ENCODE measurements at places on chromosomes 13 and 19.

DNA sequence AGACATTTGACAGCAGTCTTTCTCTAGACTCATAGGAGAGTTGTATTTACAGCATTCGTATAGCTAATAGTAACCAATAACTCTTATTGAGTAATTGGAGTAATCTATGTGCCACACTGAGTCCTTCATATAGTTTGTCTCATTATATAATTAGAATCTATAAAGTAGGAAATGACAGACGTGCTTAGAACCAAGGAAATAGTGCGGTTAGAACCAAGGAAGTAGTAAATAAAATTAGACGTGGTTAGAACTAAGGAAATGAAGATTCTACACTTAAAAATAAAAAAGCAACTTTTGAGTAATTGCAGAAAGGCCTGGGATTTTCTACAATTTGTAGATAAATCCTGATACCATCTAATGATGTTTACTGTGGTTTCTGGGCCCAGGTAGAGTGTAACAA lies 107.8 kb upstream of the TNFSF11 start:
- DNase-seq = no peak

GRCh38 chr13:40429706-40430545 lies 236.5 kb downstream of the FOXO1 start:
- DNase-seq = no peak

- no peak for DNase-seq
Observed at GRCh38 chr13:30581582-30581981, 36.1 kb upstream of the USPL1 start.

- DNase-seq = no peak
Observed at GRCh38 chr13:38394777-38395496, 45.3 kb downstream of the UFM1 start.

DNA sequence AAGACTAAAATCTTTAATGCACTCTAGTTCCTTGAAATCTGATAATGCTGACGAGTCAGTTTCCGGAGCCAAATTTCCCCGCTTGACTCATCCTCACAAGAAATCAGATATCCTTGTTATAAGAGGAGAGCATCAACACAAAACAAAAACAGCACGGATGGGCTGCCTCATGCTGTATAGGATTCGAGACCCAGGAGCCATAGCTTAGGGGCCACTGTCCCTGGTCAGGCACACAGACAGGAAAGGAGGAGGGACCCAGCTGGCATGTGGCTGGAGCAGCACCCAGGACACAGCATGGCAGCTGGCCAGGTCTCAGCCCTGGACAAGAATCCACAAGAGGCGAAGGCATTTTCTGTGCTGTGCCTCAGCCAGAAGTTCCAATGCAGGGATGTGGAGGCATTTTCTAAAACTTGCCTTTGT lies 110.2 kb upstream of the SPATA13 start:
- no peak for DNase-seq

- DNase-seq = no peak
Observed at GRCh38 chr19:30022659-30023058, 80.6 kb downstream of the URI1 start.

DNA sequence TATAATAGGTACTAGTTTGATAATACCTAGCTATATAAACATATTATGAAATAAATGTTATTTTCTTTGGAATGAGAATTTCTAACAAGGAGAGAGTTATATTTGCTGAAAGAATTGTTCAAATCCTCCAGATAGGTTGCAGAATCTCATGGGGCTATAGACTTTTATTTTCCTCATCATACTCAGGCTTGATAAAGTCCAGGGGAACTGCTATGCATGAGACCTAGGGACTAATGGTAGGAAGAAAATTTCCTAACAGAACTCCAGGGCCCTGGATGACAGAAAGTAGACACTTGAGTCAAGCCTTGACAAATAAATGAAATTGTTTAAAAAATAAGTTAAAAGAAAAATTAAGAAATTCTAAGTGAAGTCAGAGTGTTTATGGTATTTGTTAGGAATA lies 138.5 kb upstream of the DACH1 start:
- no peak for DNase-seq

GRCh38 chr19:56306016-56306415 lies 8.6 kb downstream of the ZSCAN5A start:
- no peak for DNase-seq

DNA sequence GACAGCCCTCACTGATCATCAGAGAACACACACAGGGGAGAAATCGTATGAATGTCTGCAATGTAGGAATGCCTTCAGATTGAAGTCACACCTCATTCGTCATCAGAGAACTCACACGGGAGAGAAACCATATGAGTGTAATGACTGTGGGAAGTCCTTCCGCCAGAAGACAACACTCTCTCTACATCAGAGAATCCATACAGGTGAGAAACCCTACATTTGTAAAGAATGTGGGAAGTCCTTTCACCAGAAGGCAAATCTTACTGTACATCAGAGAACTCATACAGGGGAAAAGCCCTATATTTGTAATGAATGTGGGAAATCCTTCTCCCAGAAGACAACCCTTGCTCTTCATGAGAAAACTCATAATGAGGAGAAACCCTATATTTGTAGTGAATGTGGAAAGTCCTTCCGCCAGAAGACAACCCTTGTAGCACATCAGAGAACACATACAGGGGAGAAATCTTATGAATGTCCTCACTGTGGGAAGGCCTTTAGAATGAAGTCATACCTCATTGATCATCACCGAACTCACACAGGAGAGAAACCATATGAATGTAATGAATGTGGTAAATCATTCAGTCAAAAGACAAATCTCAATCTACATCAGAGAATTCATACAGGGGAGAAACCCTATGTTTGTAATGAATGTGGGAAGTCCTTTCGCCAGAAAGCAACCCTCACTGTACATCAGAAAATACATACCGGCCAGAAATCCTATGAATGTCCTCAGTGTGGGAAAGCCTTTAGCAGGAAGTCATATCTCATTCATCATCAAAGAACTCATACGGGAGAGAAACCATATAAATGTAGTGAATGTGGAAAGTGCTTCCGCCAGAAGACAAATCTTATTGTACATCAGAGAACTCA lies 32.5 kb downstream of the ZNF567 start:
- DNase-seq = no peak

DNA sequence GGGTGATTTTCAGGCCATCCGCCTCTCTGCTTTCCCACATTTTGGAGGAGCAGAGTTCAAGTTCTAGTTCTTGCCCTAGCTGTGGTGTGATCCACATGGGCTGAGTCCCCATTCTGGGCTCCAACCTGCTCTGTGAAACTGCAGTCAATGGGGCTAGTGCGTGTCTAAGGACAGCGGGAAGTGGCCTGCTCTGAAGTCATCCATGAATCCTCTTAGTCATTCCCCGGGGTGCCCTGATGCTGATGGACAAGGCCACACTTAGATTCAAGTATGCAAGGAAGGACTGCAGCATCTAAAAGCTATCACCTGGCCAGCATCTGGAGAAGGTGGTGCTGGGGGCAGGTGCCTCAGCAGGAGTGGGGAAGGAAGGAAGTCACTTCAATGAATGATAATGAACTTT lies 94.6 kb downstream of the TSHZ3 start:
- DNase-seq = no peak

DNA sequence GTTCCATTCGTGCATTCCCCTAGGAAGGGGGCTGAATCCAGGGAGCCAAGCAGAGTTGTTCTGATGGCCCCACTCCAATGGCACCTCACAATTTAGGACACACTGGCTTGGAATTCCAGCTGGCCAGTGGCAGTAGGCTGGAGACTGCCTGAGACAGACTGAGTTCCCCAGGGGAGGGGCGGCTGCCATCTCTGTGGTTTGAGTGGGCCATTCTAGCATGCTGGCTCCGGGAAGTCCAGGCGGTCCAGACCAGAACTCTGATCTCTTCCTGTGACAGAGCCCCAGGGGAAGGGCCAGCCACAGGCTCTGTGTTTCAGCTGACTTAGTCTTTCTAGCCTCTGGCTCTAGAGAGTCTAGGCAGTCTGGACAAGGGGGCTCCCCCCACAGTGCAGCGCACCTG lies 29.5 kb upstream of the SLC7A1 start:
- no peak for DNase-seq

GRCh38 chr13:75161804-75162203 lies 320.2 kb downstream of the TBC1D4 start:
- DNase-seq = no peak

DNA sequence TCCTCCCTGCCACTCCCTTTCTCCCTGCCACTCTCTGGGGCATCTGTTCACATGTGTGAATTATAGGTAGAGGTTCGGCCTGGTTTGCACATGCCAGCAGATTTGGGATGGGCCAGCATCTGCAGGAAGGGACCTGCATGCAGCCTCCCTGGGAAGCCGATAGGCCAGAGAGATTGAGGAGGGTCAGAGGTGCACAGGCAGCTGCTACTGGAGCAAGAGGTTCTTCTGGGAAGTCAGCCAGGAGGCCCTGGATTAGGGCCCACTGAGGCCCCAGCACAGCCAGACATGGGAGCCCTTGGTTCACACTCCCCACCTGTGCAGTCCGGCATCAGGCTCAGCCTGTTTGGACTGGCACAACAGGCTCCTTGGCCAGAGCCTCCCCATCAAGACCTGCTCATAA lies 12.1 kb downstream of the TUBA3C start:
- DNase-seq = no peak

DNA sequence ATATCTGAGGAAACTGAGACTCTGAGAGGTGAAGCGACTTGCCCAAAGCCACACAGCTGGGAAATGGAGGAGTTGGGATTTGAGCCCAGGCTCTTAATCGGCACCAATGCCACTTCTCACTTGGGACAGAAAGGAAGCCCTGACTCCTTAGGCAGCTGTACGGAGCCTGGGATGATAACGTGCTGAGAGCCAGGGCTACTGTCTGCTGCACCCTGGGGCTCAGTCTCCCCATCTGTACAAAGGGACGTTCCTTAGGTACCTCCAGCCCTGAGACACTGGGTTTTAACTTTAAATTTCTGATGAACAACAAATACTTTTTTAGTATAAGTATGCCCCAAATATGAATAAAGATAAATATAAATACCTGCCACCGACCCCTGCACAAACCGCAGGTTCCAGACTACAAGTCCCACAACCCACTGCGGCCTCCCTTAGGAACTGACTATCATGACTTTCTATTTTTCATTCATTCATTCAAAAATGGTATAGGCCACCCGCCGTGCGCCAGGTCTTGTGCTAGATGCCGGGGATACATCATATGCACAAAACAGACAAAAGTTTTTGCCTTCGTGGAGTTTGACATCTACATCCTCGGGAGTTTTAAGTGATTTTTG lies 776 bp upstream of the NCLN start:
- peak; percentile 45 for DNase-seq

DNA sequence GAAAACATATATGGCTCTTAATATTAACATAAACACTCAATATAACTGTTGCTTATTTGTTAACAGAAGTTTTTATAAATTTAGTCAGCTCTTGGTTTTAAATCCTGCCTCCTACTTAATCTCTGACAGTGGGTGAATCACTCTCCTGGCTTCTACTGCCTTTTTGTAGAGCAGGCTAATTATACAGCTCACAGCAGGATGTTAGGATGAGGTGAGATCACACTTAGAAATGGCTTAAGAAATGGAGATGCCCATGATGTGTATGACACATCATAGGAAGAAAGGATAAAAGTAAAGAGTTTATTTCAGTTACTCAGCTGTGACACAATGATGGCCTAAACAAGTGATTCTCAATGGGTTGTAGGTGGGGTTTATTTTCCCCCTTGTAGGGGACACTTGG lies 345.6 kb downstream of the SPRY2 start:
- no peak for DNase-seq

- no peak for DNase-seq
Observed at GRCh38 chr19:8158411-8159074, 9.2 kb upstream of the FBN3 start.

DNA sequence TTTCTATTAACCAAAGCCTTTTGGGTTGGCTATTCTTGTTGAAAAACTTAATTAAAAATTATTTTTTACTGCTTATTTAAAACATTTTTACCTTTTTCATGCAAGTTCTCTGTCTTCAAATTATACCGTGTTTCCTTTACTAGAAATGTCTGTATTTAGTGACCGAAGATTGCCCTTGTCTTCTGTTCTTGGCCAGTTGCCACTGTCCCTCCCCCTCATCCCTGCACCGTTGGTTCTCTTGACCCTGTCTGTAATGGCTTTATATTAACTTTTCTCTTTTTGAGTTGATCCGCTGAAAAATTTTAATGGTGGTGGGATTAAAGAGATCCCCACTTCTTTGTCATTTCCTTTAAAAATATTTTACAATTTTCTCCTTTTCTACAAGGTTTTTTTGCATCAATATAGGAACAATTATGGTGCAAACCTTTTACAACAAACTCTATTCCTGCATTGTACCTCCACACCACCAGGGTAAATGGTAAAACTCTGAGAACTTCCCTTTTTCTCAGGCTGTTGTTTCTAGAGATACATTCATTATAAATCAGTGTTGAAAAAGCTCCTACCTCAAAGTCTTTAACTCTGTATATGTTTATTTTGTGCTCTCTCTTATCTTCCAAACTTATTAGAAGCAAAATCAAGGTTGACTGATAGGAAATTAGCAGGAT lies 12.9 kb upstream of the RNF113B start:
- DNase-seq = no peak

GRCh38 chr13:68597641-68598040 lies 1367.5 kb upstream of the PCDH9 start:
- no peak for DNase-seq

DNA sequence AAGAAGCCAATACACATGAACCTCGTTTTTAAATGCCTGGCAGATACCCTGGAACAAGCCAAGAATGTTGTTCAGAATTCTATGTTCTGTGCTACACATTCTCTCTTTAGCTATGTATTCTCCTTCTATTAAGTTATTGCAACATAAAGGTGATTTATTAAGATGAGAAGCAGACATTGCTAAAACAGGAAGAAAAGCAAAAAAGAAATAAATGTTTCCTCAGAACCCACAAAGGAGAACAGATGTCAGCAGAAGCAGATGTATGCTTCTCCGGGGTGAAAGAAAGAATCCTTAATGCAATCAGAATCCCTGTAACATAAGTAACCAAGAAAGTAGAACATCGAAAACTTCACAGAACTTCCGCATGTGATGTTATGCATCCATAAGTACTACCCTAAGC lies 302.9 kb downstream of the DCT start:
- no peak for DNase-seq

DNA sequence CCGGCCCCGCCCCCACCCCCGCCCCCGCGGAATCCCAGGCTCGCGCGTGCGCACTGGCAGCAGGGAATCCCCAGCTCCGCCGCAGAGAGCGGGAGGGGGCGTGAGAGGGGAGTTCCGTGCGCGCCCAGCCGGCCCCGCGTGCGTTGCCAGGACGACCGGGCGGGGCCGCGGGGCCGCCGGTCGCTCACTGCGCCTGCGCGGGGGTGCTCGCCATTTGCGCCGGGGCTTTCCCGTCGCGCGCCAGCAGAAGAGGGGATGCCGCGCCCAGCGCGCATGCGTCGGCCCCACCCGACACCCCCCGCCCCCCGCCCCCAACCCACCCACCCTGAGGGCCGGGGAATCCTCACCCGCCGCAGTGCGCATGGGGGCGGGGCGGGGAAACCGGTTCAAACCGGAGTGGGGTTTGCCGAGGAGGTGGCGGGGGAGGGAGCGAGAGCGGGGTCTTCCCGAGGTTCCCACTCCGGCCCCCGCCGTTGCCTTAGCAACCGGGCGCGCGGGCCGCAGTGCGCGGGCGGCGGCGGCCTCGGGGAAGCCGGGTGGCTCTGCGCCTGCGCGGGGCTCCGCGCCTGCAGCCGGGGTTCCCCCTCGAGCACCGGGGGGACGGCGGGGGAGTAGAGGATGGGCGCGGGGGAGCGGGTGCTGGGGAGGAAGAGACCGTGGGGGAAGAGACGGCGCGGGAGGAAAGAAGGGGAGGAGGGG lies 15.1 kb downstream of the CCDC124 start:
- peak; percentile 88 for DNase-seq

- no peak for DNase-seq
Observed at GRCh38 chr13:99307247-99307646, at the start of gene GPR183. Gene GPR183, minus strand, starts transcription at chr13:99307399. Its CDS starts 11,254 bp downstream, at chr13:99296145.

GRCh38 chr13:26831336-26831908 lies 70.8 kb upstream of the GPR12 start:
- no peak for DNase-seq

GRCh38 chr19:3284759-3285646 lies 60.5 kb downstream of the CELF5 start:
- DNase-seq = no peak
